CD4-positive, alpha-beta memory T cell (primary cell): ENCODE measurements at places on chromosomes 3 and 15.

GRCh38 chr3:48503401-48504050 is 448 bp downstream of the SHISA5 start:
- no peak for DNase-seq

DNA sequence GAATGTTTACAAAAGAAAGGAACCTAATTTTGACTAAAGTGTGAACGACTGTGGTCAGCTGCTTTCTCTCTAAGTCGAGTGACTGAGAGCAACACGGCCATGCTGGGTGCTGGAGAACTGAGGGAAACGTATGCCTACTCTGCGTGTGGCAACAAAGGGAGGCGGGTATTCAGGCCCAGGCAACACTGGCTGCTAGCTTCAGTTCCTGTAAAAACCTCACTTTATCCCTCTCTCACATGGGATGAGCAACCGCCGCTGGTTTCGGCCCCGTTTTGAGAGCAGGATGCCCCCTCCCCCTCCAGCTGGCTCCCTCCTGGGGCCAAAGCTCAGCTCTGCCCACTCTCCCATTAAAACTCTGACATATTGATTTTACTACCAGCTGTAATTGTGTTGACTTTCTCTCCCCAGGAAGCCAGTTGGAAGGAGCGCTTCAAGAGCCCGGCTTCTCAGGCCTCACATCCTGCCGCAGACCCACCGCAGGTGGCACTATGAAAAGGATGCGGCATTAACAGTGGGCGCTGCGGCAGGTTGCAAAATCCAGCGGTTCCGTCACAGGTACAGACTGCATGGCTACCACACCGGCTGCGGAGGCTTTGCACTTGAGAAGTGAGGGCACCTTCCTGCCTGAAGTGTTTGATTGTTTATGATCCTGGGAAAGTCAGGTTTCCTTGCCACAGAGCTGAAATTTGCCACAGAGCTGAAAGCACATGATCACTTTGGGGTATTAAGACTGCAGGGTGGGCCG is 12.7 kb downstream of the PLXND1 start:
- DNase-seq, result no peak

DNA sequence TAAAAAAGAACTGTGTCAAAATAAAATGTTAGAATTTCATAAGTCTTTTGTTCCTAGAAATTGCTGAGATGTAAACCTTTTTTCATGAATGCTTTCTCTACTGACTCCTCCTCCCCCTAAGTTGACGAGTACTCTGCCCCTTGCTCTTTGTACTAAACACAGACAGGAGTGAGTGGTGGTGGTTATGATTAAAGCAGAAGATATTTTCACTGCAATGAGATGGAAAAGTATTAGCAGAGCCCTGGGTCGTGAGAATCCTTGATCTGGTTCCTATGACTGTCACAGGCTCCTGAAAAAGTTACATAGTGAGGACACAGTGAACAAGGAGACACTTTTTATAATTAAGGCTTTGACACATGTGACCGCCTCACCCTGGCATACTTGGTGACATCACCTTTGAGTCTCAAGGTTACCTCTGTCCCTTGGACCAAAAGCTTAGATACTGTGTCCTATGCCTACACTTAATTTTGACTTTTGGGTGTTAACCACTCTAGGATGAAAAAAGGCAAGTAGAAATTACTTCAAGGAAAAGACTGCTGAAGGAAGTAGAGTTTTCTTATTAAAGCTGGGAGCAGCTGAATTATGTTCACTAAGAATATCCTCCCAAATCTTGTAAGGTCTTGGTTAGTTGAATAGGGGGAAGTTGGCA is 130.4 kb upstream of the LYSMD4 start:
- no peak for DNase-seq

DNA sequence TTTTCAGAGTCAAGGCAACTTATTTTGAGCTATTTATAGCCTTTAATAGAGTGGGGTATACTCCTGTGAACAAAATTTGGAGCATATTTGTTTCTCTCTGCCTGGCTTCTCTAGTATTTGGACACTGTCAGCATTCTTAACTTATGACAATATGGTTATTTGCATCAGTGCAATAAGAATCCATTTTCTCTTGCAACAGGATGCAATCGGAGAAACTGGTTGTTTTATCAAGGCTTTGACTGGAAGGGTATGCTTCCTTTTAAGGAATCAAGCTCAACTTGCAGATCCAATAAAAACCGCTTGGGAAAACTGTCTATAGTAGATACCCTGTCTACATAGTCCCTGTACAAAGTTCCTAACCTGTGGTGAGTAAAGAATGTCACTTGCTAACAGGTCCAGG is 106.7 kb downstream of the DPH6 start:
- no peak for DNase-seq

DNA sequence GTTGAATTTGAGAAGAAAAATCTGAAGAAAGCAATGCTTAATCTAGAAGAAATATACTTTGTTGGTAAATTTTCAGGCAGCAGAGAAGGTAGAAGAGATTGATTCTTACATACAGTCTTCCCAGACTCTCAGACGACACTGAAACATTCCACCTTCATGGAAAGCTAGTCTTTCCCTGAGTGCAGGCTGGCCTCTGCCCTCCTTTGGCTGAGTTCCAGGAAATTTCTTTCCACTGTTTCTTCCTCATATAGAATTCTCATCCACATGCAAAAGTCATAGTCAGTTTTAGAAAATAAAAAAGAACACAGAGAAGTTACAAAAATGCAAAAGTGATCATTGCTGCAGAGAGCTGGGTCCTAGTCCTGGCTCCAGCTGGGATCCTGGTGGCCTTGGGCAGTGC is 142.5 kb upstream of the PRR23C start:
- no peak for DNase-seq

DNA sequence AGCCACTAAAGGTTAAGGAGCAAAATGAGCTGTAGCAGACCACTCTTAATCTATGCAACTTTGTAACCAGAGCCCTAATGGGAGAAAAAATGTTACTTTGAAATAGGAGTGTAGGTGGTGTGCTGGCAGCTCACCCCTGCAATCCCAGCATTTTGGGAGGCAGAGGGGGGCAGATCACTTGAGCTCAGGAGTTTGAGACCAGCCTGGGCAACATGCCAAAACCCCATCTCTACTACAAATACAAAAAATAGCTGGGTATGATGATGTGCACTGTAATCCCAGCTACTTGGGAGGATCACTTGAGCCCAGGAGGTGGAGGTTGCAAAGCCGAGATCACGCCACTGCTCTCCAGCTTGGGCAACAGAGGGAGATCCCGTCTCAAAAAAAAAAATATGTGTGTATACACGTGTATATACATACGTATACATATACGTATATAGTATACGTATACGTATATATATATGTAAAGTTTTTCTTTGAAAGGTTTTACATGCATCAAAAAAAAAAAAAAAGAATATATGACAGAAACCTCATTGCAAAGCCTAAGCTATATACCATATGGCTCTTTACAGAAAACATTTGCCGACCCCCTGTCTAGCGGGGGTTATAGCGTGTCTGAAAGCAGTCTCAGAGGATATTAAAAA is 15.7 kb downstream of the CAPN7 start:
- no peak for DNase-seq

DNA sequence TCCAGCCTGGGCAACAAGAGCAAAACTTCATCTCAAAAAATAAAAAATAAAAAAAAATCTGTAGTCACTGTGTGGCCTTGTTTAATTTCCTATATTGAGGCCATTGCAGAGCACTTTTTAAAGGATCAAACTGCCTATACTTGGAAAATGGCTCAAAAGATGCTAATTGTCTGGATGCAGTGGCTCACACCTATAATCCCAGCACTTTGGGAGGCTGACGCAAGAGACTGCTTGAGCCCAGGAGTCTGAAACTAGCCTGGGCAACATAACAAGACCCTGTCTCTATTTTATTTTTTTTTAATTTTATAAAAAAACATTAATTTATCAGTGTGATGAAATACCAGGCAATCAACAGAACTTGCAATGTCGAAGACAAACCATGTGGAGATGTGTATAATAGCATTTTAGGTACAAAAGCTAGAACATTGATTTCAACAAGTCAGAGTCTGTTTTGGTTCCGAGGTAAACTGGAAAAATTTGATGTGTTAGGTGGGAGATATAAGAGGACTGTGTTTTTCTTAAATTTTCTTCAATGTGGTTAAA is 47.0 kb upstream of the SETD2 start:
- no peak for DNase-seq

- DNase-seq, result peak; percentile 5
Measured at GRCh38 chr3:149701977-149702350, 44.1 kb upstream of the WWTR1 start.

GRCh38 chr15:56942118-56942517 is 23.7 kb downstream of the TCF12 start:
- no peak for DNase-seq

GRCh38 chr3:117118604-117119003 is 409.0 kb downstream of the TUSC7 start:
- DNase-seq, result no peak

DNA sequence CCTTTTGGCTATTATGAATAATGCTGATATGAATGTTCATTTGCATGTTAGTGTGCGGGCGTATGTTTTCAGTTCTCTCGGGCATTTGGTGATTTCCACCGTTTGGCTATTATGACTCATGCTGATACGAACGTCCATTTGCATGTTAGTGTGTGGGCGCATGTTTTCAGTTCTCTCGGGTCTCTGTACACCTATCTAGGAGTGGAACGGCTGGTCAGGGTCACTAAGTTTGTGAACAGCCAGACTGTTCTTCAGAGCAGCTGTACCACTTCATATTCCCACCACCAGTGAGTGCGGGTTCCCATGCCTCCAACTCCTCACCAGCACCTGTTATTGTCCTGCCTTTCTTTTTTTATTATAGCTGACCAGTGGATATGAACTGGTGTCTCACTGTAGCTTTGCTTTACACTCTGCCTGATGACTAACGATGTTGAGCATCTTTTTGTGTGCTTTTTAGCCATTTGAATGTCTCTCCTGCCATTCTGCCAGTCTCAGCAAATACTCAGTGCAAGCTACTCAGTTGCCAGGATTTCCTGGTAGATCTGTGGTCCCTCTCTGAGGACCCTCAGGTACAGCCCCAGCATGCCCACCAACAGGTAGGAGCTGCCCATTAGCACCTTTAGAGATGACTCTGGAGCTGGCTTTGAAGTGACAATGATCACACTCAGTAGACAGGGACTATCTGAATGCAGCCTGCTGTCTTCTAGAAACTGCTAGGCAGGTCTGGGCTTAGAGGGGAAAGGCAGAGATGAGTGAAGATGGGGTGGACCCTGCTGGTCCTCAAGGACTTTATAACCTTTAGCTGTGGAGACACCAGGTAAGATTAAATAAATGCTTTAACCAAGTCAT is 141.1 kb downstream of the XXYLT1 start:
- DNase-seq, result no peak

DNA sequence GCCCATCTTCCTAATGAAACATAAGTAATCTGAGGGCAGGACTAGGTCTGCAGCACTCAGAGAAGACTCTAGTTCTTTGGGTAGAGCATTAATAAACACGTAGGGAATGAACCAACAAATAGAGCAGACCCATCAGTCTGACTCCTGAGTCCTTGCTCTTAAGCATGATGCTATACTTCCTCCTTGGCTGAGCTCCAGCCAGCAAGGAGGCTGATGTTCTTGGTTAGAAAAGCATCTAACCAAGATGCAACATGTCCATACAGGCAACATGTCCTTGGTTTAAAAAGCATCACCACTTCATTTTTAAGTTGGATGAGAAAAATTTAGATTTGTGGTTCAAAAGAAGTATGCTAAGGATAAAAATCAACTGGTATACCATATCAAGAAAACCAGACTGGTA is 8.5 kb upstream of the MYH15 start:
- no peak for DNase-seq

DNA sequence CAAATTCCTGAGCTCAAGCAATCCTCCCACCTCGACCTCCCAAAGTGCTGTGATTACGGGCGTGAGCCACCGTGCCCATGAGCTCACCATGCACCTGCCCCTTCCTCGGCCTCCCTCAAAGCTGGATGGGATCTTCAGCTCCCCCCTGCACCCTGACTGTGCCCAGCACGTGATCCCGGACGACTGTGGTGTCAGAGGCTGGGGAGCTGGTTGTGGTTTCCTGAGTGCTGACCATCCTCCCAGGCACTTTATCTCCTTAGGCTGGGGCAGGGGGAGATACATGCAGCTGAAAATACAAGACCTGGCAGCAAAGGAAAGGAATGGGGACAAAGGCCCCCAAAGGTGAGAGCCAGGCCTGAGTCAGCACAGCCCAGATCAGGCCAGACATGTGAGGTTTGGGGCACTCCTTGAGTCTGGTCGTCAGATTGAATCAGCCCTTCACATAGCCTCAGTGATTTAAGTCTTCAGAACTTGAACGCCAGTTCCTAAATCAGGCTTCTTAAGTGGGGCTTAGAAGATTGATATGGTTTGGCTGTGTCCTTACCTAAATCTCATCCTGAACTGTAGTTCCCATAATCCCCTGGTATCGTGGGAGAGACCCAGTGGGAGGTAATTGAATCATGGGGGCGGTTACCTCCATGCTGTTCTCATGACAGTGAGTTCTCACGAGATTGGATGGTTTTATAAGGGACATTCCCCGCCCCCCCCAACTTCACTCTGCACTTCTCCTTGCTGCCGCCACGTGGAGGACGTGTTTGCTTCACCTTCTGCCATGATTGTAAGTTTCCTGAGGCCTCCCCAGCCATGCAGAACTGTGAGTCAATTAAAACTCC is 35.8 kb downstream of the PRKCD start:
- DNase-seq, result peak; percentile 12

- DNase-seq, result no peak
Measured at GRCh38 chr3:182818296-182818978, 25.1 kb downstream of the ATP11B start.

DNA sequence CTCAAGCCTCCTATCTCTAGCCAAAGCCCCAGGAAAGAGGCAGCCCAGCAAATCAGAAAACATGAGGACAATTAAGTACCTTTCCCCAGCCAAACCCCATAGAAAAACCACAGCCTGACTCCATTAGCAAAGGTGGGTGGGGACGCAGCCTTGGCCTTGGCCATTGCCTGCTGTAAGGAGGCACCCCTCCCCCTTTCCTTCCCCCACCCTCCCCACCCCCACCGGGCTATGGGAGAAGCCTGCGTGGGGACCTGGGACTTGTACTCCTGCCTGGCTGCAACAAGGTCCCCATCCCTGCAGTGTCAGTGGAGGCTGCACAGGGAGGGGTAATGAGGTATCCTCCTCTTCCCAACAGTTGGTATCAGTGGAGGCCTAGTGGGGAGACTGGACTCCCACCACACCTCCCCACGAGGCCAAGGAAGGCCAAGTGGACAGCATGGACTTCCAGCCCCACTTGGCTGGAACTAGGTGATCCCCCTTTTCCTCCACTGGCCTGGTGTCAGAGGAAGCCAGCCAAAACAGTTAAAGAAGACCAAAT is 20.5 kb downstream of the PRR23E start:
- no peak for DNase-seq

- peak; percentile 33 for DNase-seq
Measured at GRCh38 chr15:97909291-97909891, 51.1 kb upstream of the ARRDC4 start.

GRCh38 chr3:105809208-105809888 is 59.5 kb downstream of the CBLB start:
- DNase-seq, result no peak

- no peak for DNase-seq
Measured at GRCh38 chr15:31235311-31236183, 91.1 kb upstream of the KLF13 start.

DNA sequence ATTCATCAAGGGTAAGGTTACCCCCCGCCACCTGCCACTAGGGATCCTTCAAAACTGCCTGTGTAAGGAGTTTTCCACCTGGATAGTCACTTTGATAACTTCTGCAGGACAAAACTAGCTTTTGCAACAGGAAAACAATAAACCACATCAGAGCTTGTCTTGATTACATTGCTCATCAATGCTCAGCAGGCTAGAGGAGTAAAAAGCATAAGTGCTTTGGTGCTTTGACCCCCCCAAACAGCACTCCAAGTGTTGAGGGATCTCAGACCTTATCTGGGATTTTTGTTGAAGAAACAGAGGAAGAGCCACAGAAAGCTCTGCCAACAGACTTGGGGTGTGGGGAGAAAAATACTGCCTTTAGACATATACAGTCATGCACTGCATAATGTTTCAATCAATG is 10.8 kb upstream of the PHLDB2 start:
- no peak for DNase-seq
